Osteoblast (primary cell): ENCODE measurements at places on chromosomes 5 and 9. TPM values are rescaled to one million over a fixed set of nuclear protein-coding genes. Genes with fewer than 3 reads are reported as not detected.

The ZDHHC12 gene
- 32.7 and 35.1 TPM in 2 replicates for total RNA-seq

The TRIM36 gene
- total RNA-seq, result under 0.01 and 0.36 TPM in 2 replicates

The BSPRY gene
- total RNA-seq, result not detected in 2 replicates

The CTXN3 gene
- total RNA-seq, result not detected in 2 replicates

The NR4A3 gene
- total RNA-seq, result 0.29 and 0.36 TPM in 2 replicates

The CCIN gene
- total RNA-seq, result 1.2 and 2.2 TPM in 2 replicates

The SPATA6L gene
- total RNA-seq, result 0.72 and 1.2 TPM in 2 replicates

The RAI14 gene
- 138 and 149 TPM in 2 replicates for total RNA-seq

The C5orf58 gene
- total RNA-seq, result not detected in 2 replicates

The IFNA13 gene
- not detected in 2 replicates for total RNA-seq

The EXOC3 gene
- total RNA-seq, result 39.8 and 49.2 TPM in 2 replicates

The PCA3 gene
- total RNA-seq, result under 0.01 and 0.36 TPM in 2 replicates
